ENCODE measurements at places on chromosomes 6 and 20.

DNA sequence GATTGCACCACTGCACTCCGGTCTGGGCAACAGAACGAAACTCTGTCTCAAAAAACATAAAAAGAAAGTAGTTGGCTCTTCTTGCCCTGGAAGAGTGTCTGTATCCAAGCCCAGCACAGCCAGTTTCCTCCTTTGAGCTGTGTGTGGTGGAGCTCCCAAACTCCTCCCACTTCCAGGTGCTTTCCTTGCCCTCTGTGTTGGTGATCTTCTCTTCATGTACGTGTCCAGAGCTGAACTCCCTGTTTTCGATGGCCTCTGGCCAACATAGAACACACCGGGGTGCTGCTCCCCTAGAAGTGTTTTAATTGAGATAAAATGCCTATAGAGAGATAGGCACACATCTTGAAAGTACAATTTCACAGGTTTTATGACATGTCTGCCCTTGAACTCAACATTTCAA is 16.7 kb upstream of the SGK2 start:
- no peak for DNase-seq

DNA sequence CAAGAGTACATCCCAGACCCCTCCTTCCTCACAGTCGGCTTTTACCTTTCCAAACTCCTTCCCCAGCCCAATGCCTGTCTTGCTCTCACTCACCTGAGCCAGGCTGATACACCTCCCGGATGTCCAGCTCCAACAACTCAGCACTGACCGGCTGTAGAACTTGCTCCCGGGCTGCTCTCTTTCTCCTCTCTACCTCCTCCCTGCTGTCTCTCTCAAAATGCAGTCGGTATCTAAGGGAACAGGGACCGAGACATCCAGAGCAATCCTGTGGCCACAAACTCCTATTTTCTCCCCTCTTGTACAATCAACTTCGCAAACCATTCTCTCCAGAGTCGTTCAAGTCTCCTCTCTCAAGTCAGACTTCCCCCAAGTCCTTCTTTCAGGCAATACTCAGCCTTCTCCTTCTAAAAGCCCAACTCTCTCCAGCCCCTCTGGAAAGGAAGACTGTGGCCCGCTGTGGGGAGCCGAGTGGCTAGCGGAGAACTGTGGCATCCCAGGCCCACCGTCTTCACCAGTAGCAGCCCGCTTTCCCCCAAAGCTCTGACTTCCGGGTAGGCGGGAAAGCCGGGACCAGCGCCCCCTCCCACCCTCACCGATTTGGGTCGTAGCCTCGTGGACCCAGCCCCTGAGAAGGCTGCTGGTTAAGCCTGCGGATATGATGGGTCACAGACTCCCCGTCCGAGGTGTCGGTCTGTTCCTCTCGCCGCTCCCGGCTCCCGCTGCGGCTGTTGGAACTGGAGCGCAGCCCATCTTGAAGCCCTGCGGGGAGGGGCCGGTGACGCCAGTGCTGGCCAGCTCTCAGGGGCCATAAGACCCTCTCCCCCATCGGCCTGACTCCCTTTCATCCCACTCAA is 1.1 kb downstream of the GNL1 start:
- DNase-seq = no peak

DNA sequence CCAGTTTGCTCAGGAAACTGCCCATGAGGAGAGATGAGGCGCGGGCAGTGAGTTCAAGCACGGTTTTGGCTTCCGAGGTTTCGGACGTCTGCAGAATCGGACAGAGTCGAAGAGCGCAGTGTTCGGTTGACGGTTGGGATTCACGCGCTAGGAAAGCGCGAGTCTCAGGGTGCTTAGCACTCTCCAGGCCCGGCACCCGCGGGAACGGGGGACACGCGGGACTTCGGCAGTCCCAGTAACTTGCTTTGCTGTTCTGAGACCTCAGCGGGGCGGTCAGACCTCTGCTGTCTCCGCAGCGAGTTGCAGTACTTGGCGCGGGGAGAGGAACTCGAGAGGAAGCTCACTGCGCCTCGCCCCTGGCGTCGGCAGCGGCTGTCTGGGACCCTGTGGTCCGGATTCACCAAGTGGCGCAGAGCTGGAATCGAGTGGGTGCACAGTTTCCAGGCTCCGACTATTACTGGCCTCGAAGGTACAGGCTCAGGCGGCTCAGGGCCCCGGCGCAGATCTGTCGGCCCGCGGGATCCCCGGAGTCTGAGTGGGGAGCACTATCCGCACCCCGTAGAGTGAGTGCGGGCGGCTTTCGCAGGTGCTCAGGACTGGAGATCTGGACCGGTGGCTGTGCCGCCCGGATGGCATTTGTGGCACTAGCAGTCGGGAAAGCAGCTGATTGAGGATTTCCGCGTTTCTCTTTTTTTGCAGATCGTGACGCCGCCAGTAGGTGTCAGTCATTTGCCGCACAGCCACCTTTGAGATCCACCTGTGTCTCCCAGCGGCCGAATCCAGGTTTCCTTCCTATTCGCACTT is at the start of gene POM121L2:
Gene POM121L2, minus strand, starts transcription at position 128 of the 804 bp plus-strand sequence. Its CDS starts 103 bp downstream, at position 25.
- DNase-seq = peak; percentile 72

DNA sequence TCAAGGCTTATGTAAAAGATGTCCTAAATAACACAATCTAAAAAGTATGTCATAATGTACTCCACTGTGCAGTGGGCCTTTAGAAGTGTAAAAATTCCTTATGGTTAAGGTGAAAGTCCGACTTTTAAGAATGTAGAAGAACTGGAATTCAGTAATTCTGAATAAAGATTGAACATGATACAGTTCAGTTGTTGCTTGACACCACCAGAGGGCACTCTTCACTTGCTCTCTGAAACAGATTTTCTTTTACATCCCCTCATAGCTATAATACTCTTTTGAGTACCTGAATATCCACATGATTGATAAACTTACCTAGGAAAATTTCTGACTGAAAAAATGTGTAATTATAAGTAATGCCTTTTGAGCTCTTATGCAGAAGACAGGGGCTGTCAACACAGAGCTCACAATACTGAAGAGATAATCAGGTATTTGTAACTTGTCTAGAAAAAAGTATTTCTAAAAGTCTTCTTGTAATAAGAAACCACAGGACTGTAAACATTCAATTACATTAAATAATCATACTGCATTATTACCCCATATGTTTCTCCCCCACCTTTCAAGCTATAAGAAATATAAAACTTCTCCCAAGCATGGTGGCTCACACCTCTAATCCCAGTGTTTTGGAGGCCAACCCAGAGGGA is 92.1 kb downstream of the POPDC3 start:
- peak; percentile 58 for DNase-seq

DNA sequence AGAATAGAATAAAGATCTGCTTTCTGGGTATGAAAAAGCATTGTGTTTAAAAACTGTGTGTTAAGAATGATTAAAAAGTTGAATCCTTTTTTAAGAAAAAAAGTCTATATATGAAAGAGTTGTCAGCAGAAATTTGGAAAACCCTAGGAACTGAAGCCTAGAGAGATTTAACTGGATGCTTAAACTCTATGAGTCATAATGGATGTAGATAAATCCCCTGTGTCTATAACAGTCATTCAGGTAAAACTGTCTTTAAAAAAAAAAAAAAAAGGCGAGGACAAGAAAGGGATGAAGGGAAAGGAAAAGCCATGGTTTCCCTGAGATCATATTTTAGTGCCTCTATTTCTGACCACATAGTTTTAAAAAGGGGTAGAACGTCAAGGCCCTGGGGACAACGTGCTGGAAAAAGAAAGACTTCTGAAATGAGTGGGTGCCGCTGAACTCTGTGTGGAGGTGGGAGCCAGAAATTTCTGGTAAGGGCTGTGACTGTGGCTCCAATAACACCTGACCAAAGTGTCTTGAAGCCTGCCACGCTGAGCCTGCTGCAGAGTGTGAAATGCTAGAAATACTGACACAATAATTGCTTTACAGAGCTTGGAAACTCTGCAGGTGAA is 302.6 kb upstream of the ARID1B start:
- DNase-seq = no peak

Data from activated CD4-positive, alpha-beta T cell treated with anti-CD3 and anti-CD28 coated beads, Interleukin-2, Interleukin-6, amounts not matched to agents 100 ng/mL and 50 ng/mL, durations not matched to agents 16 hours and 8 hours (primary cell).